Right atrium auricular region (tissue), 2 donors: ENCODE measurements at places on chromosomes 13 and 19. TPM values are rescaled to one million over a fixed set of nuclear protein-coding genes. Genes with fewer than 3 reads are reported as not detected.

- H3K4me3 ChIP-seq, result no peak overlapping the region
- no peaks in the 10 kb centered on the region for H3K4me1 ChIP-seq
- DNase-seq, result no peak
- peak overlapping the region; percentile 98 for H3K27ac ChIP-seq
Measured at GRCh38 chr19:13017306-13018034, 22.2 kb downstream of the NFIX start.

MTUS2 gene
- 34.6 TPM for total RNA-seq

- no peaks in the 10 kb centered on the region for H3K4me1 ChIP-seq
- peak overlapping the region; percentile 80 for H3K27ac ChIP-seq
- H3K4me3 ChIP-seq, result peak overlapping the region; percentile 45
- no peaks in the 10 kb centered on the region for H3K27me3 ChIP-seq
- H3K36me3 ChIP-seq, result no peaks in the 10 kb centered on the region
Measured at GRCh38 chr19:36972571-36972970, 56.4 kb downstream of the ZNF568 start.

DNA sequence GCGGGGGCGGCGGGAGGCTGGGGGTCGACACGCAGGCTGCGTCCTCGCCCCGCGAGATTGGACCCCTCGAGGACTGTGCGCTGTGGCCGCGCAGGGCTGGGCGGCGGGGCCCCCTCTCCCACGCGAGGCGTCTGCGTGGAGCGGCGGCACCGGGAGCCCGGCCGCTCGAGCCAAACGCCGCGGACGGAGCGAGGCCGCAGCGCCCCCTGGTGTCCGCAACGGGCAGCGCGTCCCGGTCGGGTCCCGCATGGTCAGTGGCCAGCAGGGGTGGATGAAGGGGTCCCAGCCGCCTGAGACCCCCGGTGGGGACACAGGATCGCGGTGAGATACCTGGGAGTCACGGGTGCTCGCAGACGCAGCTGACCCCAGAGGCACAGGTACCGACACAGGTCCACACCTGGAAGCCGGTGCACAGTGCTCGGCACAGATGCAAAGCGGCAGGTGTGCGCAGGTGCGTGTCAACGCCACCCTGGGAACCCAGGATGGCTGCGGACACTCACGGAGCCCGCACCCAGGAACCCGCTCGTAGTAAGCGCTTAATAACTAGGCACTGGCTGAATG, 2.1 kb upstream of the CIRBP start:
- peaks cover 16% of the 10 kb centered on the region for H3K36me3 ChIP-seq
- H3K4me3 ChIP-seq, result peak overlapping the region; percentile 59
- DNase-seq, result no peak
- no peaks in the 10 kb centered on the region for H3K4me1 ChIP-seq

BST2 gene
- 35.3 TPM for total RNA-seq

DNA sequence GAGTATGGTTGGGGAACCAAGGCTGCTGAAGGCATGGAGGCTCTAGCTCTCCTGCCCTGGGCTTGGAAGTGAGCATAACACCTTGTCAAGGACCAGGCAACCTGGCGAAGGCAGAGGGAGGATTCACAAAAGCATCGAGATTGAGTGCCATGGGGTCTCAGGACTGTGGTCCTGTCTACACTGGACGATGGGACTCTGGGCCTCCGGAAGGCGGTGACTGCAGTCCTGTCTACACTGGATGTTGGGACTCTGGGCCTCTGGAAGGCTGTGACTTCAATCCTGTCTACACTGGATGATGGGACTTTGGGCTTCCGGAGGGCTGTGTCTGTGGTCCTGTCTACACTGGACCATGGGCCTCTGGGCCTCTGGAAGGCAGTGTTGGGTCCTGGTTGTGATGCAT, 290.4 kb downstream of the TEX29 start:
- H3K27me3 ChIP-seq, result no peaks in the 10 kb centered on the region
- no peaks in the 10 kb centered on the region for H3K36me3 ChIP-seq
- H3K4me3 ChIP-seq, result no peak overlapping the region
- no peak overlapping the region for H3K27ac ChIP-seq
- no peak for DNase-seq

GRCh38 chr13:37085606-37086005, 19.9 kb downstream of the CSNK1A1L start:
- no peaks in the 10 kb centered on the region for H3K36me3 ChIP-seq
- H3K27ac ChIP-seq, result no peak overlapping the region
- H3K4me1 ChIP-seq, result no peaks in the 10 kb centered on the region
- H3K27me3 ChIP-seq, result no peaks in the 10 kb centered on the region

DNA sequence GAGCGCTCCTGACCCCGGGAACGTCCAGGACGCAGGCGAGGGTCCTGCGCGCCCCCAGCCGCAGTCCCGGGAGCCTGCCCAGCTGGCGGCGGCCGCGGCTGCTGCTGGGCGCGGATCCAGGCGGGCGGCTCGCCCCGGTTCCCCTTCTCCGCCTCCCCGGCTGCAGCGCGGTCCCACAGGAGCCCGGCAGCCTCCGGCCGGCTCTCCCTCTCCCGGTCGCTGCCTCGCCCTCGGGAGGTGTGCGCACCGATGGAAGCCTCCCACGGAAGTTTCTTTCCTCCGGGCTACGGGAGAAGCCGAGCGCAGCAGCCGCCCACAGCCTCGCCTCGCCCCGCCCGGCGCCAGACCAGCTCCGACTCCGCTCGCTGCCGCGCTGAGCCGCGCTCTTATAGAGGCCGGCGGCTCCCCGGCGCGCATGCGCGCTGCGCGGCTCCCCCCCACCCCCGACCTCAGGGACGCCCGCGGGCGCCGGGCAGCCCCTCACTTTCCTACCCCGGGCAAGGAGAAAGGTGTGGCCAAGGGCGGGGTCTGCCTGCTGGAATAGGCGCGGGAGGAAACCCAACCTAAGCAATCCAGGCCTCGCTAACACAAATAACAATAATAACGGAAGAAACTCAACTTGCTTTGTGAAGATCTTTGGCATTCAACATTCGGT, at the start of gene SHISA2:
SHISA2 (minus strand) TSS at position 360 of the 655 bp plus-strand sequence. CDS start 1,041 bp downstream, outside the sequence.
- no peaks in the 10 kb centered on the region for H3K4me1 ChIP-seq
- peaks cover 22% of the 10 kb centered on the region for H3K27me3 ChIP-seq
- H3K4me3 ChIP-seq, result peak within 1 kb of the TSS; percentile 52
- no peak within 1 kb of the TSS for H3K27ac ChIP-seq
- no peaks in the 10 kb centered on the region for H3K36me3 ChIP-seq

- H3K36me3 ChIP-seq, result no peaks in the 10 kb centered on the region
- H3K4me3 ChIP-seq, result no peak overlapping the region
- DNase-seq, result no peak
- H3K27me3 ChIP-seq, result no peaks in the 10 kb centered on the region
- H3K4me1 ChIP-seq, result no peaks in the 10 kb centered on the region
Measured at GRCh38 chr13:103199380-103200088, 133.3 kb upstream of the SLC10A2 start.

DNA sequence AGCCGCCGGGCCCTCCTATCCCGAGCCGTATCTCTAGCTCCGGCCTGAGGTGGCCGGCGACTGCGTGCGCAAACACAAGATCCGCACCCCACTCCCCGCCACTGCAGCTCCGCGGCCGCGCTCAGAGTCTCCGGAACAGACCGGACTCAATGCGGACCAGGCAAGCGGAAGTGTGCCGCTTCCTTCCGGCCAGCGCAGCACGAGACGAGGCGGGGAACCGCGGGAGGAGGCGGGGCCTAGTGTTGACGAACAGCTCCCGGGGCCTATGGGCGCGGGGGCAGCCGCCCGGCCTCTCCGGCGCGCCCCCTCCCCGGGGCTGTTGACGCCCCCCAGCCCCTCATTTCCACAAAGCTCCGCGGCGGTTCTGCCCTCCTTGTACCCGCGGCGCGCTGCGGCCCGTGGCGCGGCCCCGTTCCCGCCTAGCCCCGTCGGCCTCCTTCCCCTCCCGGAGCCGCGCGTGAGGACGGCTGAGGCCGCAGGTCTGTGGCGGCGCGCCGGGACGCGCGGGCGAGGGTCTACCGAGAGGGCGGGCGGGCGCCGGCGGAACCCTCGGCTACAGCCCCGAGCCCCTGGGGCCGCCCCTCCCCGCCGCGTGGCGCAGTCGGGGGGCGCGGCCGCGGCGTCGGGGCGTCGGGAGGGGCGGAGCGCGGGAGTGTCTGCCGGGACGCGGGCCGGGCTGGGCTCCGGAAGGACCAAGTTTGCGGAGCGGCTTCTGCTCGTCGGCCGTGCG, at the start of gene DPY19L3:
DPY19L3 (plus strand) TSS at position 340 of the 730 bp plus-strand sequence. CDS start 2,484 bp downstream, outside the sequence.
- no peaks in the 10 kb centered on the region for H3K27me3 ChIP-seq
- H3K4me3 ChIP-seq, result peak within 1 kb of the TSS; percentile 86
- DNase-seq, result peak; percentile 96
- H3K36me3 ChIP-seq, result peaks cover 5% of the 10 kb centered on the region

ZNF222 gene
- 2.9 TPM for total RNA-seq

- peak overlapping the region; percentile 77 for H3K27ac ChIP-seq
- no peaks in the 10 kb centered on the region for H3K36me3 ChIP-seq
- peak; percentile 67 for DNase-seq
- H3K4me1 ChIP-seq, result peaks cover 41% of the 10 kb centered on the region
- H3K27me3 ChIP-seq, result no peaks in the 10 kb centered on the region
- H3K4me3 ChIP-seq, result no peak overlapping the region
Measured at GRCh38 chr13:111177081-111177711, 62.1 kb downstream of the ARHGEF7 start.
